Bone marrow (tissue), 2 donors: ENCODE measurements at places on chromosomes 5 and 9.
A peak's percentile ranks its signal among the peaks of the same experiment; 100 is the strongest.

DNA sequence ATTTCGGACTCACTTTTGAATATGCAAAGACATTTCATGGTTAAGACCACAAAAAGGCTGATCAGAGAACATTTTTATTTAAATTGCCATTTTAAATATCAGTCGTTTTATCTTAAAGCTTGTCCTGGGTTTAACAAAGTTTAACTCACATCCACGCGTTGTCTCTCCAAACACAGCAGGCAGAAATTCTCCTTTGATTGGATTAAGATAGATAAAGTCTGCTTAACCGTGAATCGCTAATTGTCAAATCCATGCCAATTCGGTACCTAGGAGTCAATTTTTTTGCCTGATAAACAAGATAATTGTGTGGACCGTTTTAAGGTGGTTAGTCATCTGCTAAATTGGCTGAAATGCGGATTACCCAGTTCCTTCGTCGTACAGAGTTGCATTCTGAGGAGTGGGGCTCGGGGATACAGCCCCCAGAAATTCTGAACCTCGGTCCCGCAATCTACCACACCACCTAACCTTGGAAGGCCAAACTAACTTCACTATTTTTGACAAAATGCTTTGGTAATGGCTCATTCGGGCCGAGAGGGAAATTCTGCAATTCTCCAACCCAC is 665 bp upstream of the BTF3 start:
- DNase-seq, result no peak

- DNase-seq, result no peak
Observed at GRCh38 chr5:173385832-173386360, 57.7 kb upstream of the STC2 start.

DNA sequence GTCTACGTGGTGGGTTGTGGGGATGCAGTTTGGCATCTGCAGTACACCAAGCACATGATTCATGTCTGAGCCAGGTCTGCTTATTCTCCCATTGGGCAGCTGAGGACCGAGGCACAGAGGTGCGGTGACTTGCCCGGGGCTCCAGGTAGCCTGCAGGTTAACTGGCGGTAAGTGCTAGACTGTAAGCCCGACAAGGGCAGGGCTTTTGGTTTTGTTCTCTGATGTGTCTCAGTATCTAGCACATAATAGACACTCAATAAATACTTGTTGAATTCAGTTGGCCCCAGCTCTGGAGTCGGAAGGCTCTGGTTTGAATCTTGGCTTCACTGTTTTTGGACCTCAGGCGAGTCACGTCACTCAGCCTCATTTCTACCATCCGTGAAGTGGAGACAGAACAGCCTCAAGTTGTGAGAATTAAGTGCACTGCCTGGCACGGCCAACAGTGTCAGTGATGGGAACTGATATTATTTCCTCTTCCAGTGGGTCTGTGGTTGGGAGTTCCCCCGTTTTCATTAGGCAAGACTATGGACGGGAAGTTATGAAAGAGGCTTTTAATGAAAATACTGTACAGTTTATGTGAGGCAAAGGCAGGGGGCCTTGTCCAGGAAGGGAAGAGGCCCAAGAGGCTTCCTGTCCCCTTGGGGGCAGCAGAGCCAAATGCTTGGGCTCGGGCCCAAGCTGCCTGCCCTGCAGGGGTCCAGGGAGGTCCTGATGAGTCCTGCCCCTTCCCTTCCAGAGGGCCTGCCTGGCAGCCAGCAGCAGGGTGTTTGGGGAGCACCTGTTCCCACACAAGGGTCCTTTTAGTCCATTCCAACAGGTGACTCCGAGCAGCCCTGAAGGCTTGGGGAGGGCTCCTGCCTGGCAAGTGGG is 3.3 kb downstream of the PRELID1 start:
- peak; percentile 62 for DNase-seq

DNA sequence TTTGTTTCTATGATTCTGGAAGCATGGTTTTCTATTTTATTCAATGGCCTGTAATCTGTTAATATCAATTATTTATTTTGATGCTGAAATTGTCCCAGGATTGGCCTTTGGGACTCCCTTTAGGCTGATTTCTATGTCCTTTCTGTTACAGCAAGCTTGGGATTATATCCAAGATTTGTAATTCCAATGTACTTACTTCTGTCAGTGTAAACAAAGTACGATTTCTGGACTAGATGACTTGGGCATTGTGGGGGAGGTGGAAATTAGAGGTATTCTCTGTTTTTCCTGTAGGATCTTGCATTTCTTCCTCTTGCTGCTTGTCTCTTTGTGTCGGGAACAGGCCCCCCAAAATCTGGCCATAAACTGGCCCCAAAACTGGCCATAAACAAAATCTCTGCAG is 3.7 kb downstream of the PCDHGA12 start:
- DNase-seq, result no peak

GRCh38 chr9:36966371-36967097 is 67.5 kb downstream of the PAX5 start:
- DNase-seq, result no peak

GRCh38 chr5:139391570-139392323 is 2.0 kb upstream of the MZB1 start:
- DNase-seq, result no peak

GRCh38 chr9:89815061-89815902 is 210.5 kb downstream of the GADD45G start:
- no peak for DNase-seq

DNA sequence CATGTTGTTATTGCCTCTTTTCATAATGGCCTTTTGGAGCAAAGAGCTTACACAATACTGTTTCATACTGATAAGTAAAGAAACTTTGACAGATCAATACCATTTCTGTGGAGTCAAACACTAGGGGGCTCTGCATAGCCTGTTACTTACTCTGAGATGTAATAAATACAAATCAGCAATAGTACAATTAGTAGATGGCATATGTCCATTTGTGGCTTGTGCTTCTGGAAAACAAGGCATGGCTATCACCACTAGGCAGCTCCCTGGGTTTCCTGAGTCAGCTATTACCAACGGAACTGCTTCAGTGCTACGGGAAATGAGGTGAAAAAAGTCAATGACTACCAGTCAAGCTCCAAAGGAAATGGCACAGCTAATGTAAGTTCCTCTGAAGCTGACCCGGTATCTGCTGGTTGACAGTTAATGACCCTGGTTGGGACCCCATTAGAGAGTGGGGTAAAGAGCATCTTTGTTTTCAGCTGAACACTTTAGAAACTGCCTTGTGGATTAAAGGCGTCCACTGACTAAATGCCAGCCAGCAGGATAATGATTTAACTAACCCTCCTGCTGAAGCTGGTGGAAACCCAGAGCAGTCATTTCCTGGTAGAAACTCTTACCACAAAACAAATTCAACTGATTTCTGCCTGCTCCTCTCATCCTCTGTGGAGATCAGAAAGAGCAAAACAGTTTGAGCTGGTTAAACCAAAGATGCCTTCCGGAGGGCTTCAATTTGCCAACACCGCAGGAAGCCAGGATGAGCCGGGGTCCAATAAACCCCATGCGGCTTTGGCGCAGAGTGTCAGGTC is 69.0 kb upstream of the FAM169A start:
- no peak for DNase-seq

GRCh38 chr5:120538149-120538548 is 74.0 kb downstream of the PRR16 start:
- DNase-seq, result no peak

- no peak for DNase-seq
Observed at GRCh38 chr5:145855763-145856267, 17.0 kb downstream of the GRXCR2 start.

DNA sequence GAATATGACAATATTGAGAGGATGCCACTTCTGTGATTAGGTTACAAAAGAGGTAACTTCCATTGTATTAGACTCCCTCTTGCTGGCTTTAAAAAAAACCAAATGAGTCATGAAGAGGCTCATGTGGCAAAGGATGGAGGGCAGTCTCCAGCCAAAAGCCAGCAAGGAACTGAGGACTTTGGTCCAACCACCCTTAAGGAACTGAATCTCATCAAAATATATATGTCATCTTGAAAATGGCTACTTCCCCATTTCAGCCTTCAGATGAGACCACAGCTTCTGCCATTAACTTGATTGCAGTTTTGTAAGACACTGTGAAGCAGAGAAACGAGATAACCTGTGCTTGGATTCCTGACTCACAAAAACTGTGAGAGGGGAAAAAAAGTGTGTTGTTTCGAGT is 15.5 kb upstream of the TRIM32 start:
- no peak for DNase-seq

GRCh38 chr5:107663697-107664096 is 7.0 kb downstream of the EFNA5 start:
- DNase-seq, result no peak

GRCh38 chr9:99265691-99266090 is 43.6 kb downstream of the SEC61B start:
- DNase-seq, result no peak

DNA sequence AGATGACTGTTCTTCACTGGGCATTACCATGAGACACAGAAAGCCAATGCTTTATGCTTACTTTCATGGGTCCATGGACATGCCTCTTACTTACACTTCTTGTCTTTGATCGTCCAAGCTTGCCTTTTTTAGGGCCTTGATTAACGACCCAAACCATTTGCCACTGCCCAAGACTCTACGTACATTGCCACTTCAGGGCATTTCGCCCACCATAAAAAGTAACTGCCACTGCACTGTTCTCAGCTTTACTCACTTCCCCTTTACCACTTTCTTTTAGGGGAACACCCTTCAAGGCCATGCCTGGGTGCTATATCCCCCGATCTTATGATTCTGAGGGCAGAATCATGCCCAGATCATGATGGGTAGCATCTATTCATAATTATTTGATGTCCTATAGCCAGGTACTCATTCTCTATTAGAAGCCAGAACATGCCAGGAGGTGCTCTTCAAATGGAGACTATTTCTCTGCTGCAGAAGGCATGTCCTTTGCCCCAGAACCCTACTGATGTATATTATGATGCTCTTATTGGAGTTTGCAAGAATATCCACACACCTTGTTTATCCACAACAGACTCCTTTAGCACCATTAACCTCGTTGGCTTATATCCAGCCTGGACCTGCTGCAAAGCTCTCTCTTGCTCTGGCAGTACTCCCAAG is 64.1 kb upstream of the RAD23B start:
- DNase-seq, result no peak

- no peak for DNase-seq
Observed at GRCh38 chr5:16690243-16690852, 73.6 kb upstream of the RETREG1 start.

DNA sequence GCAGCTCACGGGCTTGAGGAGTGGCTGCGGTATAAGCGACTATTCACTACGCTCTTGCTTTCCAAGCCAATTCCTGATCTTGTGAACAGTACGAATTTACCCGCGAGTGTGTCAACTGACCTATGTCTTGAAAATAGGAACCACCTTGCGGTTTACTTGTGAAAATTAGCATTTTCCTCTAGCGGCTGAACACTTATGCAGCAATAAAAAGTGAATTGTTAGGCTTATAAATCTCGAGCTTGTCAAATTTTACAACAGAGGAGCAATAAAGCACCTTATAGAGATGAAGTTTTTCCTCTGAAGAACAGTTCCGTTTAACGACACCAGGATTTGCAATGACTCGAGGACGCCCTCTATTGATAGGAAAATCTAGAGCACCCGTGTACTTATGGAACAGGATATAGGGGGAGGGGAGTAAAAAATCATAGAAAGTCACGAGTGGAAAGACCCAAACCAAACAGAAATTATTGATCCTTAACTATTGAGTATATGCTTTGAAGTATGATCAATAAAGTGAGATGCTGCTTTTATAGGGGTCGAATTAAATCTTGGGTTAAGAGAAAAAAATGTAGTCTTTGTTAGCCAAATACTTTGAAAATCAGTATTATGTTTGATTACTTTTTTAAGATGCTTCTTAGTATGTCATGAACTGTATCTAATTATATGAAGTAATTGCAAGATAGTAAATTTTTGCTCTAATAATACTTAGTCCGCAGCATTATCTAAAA is 1.9 kb upstream of the RGMB start:
- no peak for DNase-seq

DNA sequence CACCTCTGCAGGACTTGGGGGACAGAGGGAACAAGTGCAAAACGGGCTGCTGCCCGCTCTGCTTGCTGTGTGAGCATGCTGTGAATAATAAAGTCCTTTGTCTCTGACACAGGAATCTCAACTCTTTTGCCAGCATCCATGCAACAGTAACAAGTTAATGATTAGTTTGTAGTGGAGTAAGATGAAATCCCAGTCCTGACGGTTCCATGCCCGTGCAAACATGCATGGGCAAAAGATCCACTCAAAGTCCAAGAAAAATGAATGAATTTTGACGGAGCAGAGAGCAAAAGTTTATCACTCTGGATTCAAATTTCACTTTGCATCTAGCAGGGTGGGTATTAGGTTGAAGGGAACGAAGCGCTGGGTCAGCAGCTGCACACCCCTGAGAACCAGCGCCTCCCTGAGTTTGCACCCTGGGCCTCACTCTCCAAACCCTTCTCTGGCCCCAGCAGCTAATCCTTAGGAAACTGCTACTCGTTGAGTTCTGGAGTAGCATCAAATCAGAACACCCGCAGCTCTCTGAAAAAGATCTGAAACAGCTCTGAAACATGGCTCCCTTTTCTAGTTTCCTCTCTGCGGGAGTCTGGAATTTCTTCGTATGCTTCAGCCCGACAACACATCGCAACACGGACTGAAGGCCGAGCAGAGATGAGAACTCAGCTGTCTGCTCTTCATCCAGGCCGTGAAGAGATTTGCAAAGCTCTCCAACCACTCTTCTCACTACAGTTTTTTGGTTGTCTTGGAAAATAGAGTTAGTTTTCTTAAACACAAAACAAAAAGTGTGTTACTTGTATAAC is 45.6 kb upstream of the RUFY1 start:
- no peak for DNase-seq

- DNase-seq, result no peak
Observed at GRCh38 chr9:74527718-74528117, 30.6 kb downstream of the RORB start.

DNA sequence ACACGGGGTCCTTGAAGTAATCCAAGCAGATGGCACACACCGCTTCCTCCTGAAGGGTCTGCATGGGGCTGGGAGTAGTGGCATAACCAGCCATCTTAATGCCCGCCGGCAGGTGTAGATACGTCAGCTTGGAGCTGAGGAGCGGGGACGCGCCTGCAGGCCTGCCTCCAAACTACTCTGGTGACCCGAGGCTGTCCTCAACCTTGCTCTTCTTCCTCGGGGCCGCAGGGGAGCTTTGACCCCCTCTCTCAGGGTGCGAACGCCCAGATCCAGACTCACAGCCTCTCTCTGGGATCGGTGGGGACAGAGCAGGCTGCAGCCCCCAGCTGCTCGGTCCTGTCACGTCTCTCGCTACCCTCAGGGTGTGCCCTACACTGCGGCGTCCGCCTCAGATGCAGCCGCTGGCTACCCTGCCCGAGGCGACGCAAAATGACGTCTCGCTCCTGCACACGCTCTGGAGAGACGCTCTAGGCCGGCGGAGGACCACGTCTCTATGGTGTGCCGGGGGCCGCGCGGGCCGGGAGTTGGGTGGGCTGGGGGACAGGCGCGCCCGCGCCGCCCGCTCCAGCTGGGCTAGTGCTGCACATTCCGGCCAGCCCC is at the start of gene TRIM52:
TRIM52 (minus strand) TSS at position 424 of the 600 bp plus-strand sequence; CDS start at position 94, 330 bp downstream.
- DNase-seq, result no peak

- no peak for DNase-seq
Observed at GRCh38 chr9:120507936-120508510, 71.9 kb downstream of the CDK5RAP2 start.
